ENCODE measurements at places on chromosomes 2 and 18. TPM values are rescaled to one million over a fixed set of nuclear protein-coding genes. Genes with fewer than 3 reads are reported as not detected.
A peak's percentile ranks its signal among the peaks of the same experiment; 100 is the strongest.

The NTSR2 gene
- total RNA-seq, result not detected

DNA sequence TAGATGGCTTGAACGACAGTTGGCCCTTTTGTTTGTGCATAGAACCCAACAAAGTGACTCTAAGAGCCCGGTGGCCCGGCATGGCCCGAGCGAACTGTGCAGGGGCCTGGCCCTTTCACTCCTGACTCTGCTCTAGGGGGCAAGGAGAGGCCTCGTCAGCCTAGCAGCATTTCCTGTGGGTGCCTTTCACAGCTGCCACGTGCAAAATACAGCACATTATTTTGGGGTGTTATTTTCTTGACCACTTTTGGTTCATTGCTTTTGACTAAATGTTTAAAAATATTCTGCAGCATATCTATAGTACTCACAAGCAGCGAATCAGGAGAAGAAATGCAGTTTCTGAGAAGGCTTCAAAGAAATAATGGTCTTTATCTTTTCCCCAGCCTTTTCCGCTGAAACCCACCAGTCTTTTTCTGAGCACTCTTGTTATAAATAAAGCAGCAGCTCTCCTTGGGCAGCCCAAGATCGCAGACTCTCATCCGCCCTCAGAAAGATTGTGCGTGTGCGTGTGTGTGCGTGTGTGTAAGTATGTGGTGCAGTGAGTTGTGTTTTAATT lies 31.3 kb downstream of the DGKD start:
- no peak overlapping the region for H3K4me3 ChIP-seq
- H3K36me3 ChIP-seq, result no peaks in the 10 kb centered on the region

DNA sequence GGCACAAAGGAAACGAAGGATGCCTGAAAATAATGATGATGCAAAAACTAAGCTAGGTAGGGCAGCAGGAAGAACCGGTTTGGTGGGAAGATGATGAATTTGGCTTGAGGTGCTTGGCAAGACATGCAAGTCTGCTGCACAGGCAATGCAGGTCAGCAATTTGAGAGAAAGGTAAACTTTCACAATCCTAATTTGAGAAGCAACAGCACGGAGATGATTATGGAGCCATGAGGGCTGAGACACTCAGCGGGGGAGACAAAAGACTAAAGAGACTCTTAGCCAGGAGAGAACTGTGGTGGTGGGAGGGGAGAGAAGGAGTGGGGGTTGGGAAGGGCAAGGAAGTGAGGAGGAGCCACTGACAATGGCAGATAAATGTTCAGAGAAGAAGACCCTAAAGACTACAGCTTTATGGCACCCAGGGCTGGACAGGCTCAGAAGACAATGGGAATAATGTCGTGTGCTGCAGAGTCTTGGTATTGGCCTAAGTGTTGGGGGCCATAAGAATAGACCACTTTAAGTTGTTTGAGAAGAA lies 19.4 kb upstream of the RNF149 start:
- H3K4me1 ChIP-seq, result peaks cover 9% of the 10 kb centered on the region
- H3K27ac ChIP-seq, result peak overlapping the region; percentile 30
- no peak overlapping the region for H3K4me3 ChIP-seq
- H3K36me3 ChIP-seq, result peaks cover 2% of the 10 kb centered on the region
- no peak for DNase-seq

DNA sequence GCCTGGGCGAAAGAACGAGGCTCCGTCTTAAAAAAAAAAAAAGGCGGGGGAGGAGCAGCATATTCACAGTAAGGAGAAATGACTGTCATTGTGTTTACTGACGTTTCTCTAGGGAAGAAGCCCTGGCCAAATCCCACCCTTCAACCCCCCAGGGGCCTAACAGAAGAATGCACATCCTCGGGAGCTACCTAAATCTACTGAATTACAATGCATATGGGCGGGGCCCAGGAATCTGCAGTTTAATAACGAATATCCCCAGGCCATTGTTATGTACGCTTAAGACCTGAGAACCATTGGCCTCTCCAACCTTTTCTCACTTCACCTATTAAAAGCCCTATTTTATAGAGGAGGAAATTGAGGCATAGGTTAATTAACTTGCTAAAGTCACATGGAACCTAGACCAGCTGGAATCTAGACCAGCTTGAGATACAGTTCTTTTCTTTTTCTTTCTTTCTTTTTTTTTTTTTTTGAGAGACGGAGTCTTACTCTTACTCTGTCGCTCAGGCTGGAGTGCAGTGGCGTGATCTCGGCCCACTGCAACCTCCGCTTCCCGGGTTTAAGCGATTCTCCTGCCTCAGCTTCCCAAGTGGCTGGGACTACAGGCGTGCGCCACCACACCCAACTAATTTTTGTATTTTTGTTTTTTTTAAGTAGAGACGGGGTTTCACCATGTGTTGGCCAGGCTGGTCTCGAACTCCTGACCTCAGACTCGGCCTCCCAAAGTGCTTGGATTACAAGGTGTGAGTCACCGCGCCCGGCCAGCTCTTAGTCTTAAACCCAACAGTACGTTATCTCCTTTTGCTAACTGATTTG lies 708 bp upstream of the RIF1 start:
- H3K4me3 ChIP-seq, result peak overlapping the region; percentile 86
- H3K4me1 ChIP-seq, result peaks cover 4% of the 10 kb centered on the region
- peak overlapping the region; percentile 93 for H3K27ac ChIP-seq
- H3K36me3 ChIP-seq, result peaks cover 30% of the 10 kb centered on the region
- no peak for DNase-seq
- H3K27me3 ChIP-seq, result no peaks in the 10 kb centered on the region

GRCh38 chr2:127118038-127118437 lies 11.1 kb upstream of the BIN1 start:
- no peak for DNase-seq
- no peak overlapping the region for H3K27ac ChIP-seq
- no peak overlapping the region for H3K4me3 ChIP-seq
- no peaks in the 10 kb centered on the region for H3K27me3 ChIP-seq
- no peaks in the 10 kb centered on the region for H3K4me1 ChIP-seq

DNA sequence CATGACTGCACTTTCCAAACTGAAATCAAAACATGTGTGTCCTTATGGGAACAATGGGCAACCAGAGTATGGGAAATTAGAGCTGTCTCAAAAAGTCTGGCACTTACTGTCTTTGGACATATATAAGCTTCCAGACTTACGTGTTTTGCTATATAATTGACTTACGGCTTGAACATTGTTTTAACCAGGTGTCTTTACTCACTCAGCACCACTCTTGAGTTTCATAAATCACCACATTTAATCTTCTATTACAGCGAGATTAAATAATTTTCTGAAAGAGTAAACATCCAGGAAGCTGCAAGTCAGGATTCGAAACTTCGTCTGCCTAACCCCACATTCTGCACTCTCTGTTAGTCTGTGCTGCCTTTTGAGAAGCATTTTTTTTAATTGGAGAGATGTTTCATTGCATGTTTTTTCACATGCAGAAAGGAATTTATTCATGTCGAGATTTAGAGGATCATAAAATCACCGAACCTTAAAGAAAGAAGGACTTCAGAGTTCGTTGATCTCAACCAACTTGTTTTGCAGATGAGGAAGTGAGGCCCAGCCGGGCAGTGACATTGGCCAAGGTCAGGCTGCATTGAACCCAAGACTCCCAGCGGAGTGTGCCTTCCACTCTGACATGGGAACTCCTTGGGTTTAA lies 137.3 kb downstream of the SETBP1 start:
- no peak overlapping the region for H3K4me3 ChIP-seq
- H3K4me1 ChIP-seq, result no peaks in the 10 kb centered on the region
- H3K27me3 ChIP-seq, result no peaks in the 10 kb centered on the region
